ENCODE measurements at places on chromosomes 4 and X. TPM values are rescaled to one million over a fixed set of nuclear protein-coding genes. Genes with fewer than 3 reads are reported as not detected.

SLIT2 gene
- total RNA-seq: 5.5 TPM

DAPP1 gene
- not detected for total RNA-seq

F8A3 gene
- 4.4 TPM for total RNA-seq

ARSJ gene
- 32.3 TPM for total RNA-seq

NAP1L3 gene
- 0.89 TPM for total RNA-seq

CCDC110 gene
- not detected for total RNA-seq

UBE2D3 gene
- total RNA-seq: 370 TPM
